LoVo (cell line): ENCODE measurements at places on chromosomes 16 and 17.
A peak's percentile ranks its signal among the peaks of the same experiment; 100 is the strongest.

GRCh38 chr17:39867084-39867879, 720 bp upstream of the ZPBP2 start:
- DNase-seq: no peak

GRCh38 chr16:56783344-56783743, 53.4 kb downstream of the NUP93 start:
- DNase-seq: no peak

GRCh38 chr17:35257208-35257659, 14.4 kb downstream of the SLFN5 start:
- peak; percentile 85 for DNase-seq

DNA sequence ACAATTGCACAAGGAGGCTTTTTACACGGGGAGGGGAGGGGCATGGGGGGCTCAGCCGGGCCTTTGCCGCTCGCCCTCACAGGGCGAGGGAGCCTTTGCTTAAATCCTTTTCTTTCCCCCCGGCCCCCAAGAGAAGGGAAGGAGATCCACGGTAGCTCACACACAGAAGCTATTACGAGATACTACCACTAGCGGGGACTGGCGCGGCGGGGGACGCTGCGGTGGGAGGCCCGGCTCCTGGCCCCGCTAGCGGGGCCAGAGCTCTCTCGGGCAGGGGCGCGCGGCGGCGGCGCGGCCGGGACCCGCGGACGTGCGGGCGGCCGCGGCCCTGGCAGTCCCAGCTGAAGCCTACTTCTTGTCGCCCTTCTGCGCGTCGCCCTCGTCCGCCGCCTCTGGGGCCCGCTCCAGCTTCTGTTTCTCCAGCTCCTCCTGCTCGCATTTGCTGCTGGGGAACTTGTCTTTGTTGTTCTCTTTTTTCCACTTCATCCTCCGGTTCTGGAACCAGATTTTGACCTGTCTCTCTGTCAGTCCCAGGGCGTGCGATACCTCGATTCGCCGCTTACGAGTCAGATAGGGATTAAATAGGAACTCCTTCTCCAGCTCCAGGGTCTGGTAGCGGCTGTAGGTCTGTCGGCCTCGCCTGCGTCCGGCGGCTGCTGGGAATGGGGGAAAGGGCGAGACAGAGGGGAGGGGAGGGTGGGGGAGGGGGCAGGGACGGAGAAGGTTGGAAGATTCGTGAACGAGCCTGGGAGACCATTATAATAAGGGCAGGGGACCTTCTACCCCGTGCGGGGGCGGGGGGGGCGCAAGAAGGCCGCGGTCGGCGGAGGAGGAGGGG, 2.0 kb downstream of the HOXB8 start:
- DNase-seq: no peak

GRCh38 chr16:72969812-72970211, 78.1 kb downstream of the ZFHX3 start:
- no peak for DNase-seq

DNA sequence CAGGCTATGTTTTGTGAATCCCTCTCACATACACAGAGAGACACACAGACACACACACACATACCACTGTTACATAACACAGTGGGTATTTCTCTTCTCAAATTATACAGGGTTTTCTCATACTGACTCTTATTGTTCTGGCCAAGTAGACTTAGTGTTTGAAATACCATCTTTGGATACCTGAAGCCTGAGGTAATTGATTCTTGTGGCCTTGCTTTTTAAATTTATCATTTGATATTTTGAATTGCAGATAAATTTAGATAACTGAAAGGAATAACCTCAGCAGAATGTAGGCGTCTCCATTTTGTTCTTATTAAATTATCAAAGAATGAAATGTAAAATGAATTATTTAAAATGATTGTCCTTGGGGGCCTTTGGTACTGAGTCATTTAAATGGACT, 223.8 kb downstream of the LGALS9B start:
- no peak for DNase-seq

GRCh38 chr17:13337151-13337550, 264.6 kb downstream of the HS3ST3A1 start:
- no peak for DNase-seq

DNA sequence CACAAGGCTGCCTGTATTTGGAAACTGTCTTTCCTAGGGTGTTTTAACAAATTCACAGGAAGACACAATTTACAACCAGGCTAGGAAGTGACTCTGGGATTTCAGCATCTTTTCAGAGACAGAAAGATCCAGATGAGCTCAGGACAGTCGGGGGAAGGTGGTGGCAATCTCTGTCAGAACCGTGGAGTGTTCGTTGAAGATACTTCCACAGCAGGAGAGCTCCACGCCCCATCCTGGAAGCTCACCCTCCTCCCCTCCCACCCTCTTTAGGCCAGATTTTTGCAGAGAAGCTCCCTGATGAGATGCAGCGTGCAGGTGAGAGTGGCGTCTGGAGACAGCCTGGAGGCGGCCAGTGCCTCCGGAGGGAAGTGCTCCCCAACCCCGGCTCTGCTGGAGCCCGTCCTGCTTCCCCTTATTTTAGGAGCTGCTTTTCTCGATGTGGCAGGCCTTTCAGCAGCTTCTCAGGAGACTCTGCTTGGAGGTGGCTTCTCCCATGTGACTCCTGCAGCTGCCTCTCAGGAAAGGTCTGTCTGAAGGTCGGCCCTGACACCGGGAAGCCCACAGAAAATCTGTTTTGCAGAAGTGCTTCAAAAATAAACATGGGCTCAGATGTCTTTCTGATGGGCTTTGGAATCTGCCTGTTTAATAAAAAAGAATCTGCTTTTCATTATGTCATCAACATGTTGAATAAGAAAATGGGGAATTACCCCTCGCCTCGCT, 186.4 kb upstream of the CHMP6 start:
- no peak for DNase-seq

- DNase-seq: no peak
Observed at GRCh38 chr16:649631-650030, 466 bp downstream of the WDR90 start.

GRCh38 chr17:82977606-82978005, 101.8 kb upstream of the METRNL start:
- DNase-seq: no peak

- no peak for DNase-seq
Observed at GRCh38 chr17:4475001-4475400, 23.7 kb upstream of the SPNS2 start.

DNA sequence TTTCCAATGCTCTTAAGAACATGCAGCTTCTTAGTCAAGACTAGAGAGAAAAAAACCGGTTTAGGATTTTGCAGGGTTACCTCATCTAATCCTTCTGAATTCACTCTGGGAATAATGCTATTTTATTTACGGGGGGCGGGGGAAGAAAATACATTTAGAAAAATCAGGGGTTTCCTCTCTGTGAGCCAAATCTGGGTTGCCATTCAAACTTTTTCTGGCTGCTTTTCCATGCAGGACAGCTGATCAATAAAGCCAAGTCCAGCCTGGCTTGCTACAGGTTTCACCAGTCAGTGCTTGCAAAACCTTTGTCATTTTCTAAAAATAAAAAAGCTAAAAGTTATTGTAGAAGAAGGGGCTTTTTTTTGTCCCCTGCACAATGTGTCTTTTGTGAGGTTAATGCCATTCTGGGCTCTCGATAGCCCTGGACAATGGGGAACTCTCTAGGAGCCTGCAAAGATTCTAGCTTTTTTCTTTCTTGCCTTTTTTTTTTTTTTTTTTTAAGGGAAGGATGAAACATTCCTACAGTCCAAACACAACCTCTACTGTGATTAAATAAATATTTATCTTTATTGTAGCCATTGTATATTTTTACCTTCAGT, 13.1 kb upstream of the ZFHX3 start:
- DNase-seq: no peak

GRCh38 chr16:30063278-30063892, 2.2 kb upstream of the ALDOA start:
- DNase-seq: no peak

GRCh38 chr17:2050300-2051060, 4.4 kb upstream of the HIC1 start:
- DNase-seq: peak; percentile 80

GRCh38 chr16:55154262-55154661, 169.7 kb upstream of the IRX6 start:
- DNase-seq: no peak

DNA sequence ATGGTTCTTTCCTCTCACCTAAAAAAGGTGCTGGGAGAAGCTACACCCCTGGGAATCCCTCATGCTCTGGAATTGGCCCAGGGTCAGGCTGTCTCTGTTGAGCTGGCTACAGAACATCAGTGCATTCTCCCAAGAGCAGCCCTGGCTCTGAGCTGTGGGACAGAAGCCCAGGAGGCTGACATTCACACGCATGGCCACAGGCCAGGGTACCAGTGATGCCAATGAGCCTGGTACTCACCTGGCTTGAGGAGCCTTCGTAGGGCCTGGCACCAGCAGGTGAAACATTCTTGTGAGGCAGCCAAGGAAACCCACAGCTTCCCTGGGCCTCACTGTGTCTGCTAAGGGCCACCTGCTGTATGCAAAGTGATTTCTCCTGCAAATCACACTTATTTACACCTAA, 121.7 kb upstream of the CCL2 start:
- DNase-seq: no peak

- no peak for DNase-seq
Observed at GRCh38 chr16:85902366-85903155, 3.6 kb downstream of the IRF8 start.
